ENCODE measurements at places on chromosomes 2 and 18. TPM values are rescaled to one million over a fixed set of nuclear protein-coding genes. Genes with fewer than 3 reads are reported as not detected.

DNA sequence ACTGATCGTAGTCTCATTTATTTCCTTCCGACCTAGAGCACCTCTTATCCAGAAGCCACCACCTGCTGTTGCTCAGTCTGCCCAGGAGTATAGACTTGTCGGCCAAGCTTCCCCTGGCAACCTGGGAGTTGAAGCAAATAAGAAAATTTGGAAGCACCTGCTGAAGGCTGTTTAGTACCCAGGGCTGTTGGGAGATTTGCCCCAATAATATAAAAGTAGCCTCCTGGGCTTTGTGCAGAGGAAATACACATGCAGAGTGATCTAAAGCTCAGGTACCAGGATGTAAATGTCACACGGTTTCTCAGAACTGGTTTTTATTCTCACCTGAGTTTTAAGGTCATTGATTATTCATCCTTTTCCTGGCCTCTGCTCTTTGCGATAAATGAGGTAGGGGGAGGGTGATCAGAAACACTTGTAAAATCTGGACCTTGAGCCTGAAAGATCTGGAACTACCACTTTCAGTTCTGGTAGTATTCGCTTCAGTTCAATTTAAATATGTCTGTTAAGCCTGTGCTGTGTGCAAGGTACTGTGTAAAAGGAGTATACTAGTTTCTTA is 789 bp upstream of the COX7A2L start:
- DNase-seq, result no peak

GRCh38 chr2:210762604-210763588 is 206.5 kb downstream of the CPS1 start:
- no peak for DNase-seq

GRB14 gene
- 39.3 TPM for total RNA-seq

GRCh38 chr2:76870581-76870980 is 651.6 kb downstream of the LRRTM4 start:
- no peak for DNase-seq

- no peak for DNase-seq
These were observed 376.2 kb downstream of the ZNF521 start for GRCh38 chr18:24975496-24976372.

RNF125 gene
- total RNA-seq, result 9.0 TPM

Measured in left lobe of liver (tissue), 2 donors.